ENCODE measurements at places on chromosomes 2 and 18.

DNA sequence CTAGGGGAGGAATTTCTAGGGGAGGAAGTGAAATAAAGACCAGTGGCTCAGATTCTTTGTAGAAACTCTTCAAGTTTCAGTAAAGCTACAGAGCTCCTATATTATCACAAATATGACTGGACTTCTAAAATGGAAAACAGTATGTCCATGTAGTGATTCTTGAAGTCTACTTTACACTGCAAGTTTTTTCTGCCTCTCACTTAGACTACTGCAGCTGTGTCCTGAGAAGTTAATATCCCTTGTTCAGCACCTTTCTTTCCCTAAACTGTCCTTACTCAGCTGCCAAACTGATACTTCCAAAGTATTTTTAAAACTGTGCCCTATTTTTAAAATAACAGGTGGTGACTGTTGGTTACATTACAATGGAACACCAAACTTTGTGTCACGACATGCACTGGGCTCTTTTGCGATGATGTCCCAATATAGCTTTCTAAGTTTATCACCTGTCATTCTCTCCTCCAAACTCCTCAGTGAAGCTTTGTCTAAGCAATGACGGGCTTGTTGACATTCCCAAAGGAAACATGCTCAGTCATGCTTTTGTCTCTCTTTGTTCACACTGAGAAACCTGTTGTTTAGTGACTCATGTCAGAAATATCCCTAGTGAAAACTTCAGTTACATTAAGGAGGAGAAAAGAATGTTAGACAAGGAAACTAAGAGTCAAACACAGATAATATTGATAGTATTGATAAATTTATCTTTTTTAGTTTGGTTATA, 341.1 kb downstream of the ARL6IP6 start:
- no peak for DNase-seq

DNA sequence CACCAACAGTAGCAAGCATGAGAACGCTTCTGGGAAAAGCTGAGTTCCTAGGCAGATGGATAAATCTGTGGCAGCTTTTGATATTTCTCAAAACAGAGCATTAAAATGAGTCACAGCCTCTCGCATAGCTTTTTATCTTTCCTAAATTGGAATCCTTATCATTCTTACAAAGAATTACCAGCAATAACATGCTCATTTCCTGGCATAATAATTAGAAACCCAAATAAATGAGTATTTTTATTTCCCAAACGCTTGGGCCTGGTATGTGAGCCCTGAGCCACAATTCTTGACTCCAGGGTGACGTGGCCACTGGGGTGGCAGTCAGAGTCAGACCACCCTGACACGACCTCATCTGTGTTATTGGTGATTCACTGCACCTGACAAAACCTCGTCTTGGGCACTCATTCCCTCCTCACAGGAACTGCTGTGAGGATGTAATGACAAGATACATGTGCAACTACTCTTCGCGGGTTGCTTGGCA, 210.7 kb downstream of the ARL4C start:
- DNase-seq, result no peak

DNA sequence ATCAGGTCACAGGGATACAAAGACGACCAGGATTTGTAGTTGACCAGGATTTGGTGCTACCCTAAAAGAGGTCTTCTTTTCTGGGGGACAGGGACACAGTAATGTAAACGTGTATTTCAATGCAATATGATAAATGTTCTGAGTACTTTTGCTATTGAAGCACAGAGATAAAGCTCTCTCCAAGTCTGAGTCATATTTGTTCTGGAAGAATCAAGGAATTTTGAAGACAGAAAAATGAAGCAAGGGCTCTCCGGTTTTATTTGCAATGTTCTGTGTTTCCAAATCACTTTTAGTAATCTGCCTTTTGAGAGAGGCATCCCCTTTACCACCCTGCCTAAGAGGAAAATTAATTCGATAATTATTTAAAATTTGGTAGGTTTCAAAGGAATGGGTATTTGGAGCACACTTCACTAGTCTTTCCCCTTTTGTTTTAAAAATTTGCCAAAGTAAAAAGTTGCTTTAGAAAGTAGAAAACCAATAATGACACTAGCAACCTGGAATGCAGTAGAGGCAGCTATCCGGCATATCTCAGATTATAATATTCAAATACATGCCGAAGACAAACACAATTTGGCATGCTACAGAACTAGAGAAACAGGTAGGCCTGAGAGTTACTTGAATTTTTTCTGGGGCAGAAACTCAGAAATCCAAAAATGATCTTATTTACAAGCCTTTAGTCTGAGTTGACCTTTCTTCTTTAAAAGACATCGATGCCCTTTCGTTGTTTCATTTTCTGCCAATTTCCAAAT, 82.7 kb downstream of the MREG start:
- DNase-seq, result no peak

DNA sequence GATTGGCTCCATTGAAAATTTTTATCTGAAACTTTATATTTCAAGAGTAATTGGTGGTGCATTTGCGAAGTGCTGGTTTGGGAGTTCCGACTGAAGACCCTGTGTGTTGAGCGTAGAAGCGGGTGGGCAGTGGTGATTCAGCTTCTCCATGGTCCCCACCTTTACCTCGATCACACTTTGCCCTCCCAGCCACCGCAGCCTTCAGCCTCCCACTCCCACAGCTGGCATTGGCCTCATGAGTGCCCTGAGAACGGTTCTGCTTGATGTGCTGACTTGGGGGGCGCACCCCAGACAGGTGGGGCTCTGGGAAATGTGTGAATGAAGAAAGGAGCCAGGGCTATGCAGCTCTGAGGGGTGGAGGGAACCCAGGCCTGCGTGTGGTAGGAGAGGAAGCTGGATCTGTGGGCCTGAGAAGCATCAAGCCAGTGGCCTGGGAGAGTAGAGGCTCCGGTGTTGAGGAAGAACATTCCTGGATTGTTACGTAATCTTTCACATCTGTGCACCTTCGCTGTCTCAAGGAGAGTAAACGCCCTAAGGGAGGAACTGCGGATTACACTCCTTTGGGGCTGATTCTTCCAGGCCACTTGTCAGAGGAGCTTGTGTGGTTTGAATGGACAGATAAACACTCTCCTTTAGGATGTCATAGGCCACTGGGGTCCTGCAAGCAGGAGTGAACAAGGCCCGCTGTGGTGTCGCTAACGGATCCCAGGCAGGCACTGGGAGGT, 83.8 kb downstream of the NPAS2 start:
- no peak for DNase-seq

- DNase-seq, result no peak
Measured at GRCh38 chr2:66762761-66763160, 327.8 kb downstream of the MEIS1 start.

- DNase-seq, result no peak
Measured at GRCh38 chr18:57475903-57476302, 40.7 kb downstream of the ONECUT2 start.

GRCh38 chr2:144014103-144014502, 505.8 kb downstream of the ZEB2 start:
- no peak for DNase-seq

GRCh38 chr2:35973132-35973736, 382.3 kb upstream of the CRIM1 start:
- DNase-seq, result no peak

GRCh38 chr2:61961231-61961901, 55.9 kb downstream of the COMMD1 start:
- no peak for DNase-seq

DNA sequence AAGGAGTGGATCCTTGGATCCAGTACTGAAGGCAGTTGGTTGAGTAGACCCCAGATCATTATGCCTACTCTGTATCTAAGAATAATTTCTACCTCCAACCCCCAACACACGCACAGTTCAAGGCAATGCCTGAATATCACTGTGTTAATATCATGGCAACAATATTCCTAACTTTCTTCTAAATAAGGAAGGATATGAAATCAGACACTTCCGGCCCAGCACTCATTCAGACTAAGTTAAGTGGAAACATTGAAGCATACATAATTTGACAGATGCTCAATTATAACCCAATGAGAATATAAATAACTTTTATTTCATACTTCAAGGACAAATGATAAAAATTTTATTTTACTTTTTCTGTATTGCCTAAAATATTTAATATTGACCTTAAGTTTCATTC, 153.6 kb upstream of the COL3A1 start:
- DNase-seq, result no peak

DNA sequence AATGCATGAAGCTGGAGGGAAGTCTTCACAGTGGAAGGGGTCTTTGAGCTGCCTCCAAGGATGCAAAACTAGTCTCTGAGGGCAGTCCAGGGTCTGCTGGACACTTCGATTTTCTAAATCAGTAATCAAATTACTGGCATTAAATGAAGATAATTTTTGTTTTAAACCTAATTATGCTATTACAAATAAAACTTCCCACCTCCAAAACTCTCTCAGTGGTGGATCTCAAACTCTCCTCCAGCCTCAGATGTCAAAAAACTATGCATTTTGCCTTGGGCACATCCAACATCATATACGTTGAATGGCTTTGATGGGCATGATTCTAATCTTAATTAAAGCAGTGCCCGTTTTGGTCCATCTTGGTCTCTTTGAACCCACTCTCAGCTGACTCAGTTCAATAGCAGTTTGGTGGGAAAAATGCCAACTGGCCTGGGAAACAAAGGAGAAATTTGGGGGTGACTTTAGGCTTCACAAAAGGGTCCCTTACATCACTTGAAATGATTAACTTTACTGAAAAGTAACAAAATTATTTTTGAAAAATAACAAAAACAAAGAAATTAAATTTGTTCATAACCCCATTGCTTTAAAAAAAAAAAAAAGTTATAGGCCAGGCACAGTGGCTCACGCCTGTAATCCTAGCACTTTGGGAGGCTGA, 5.9 kb upstream of the MYCN start:
- DNase-seq, result no peak

DNA sequence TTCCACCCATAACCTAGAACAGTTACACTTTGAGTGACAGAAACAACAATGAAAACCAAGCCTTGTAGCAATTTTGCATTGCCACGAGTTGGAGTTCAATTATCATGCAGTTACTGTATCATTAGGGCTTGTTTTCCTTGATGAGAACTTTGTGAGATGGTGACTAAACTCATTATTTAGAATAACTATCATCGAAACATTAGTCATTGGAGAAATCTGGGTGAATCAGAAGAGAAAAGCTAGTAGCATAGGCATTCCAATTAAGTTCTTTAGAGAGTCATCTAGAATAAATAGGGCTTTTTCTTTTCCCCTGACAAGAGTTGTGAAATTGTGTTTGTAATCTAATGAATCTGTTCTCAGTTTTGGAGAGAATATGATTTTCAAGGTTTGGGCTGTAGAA, 122.8 kb upstream of the DOCK10 start:
- DNase-seq, result no peak

- DNase-seq, result no peak
Measured at GRCh38 chr18:36284268-36284667, 13.2 kb upstream of the FHOD3 start.

GRCh38 chr18:8036551-8036950, 469.4 kb downstream of the PTPRM start:
- no peak for DNase-seq

GRCh38 chr2:64447317-64448040, 6.5 kb upstream of the LGALSL start:
- DNase-seq, result no peak

GRCh38 chr2:68246396-68246795, 5.9 kb downstream of the PPP3R1 start:
- DNase-seq, result no peak

DNA sequence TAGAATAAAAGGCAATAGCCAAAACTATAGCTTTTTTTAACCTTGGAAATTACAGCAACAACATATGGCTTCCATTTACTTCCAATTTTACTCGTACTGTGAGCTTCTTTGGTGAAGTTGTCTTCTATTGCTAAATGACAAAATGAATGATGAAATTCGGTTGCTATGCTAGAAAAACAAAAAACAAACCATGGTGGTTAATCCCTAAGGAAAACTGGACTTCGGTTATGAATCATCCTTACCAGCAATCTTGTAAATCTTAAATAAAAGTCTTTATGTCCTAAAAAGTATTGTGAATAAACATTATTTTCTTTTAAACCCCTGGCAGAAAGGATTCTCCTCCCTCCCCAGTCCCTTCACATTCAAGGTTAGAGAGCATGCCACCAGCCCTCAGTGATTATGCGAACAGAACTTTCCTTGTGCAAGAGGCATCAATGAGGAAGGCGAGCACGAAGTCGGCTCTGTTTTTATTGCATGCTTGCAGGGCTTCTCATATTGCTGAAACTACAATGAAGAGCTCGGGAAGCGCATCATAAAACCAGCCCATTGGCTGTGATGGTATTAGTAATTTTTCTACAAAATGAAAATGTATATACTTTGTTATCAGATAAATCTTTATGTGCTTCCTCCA, 62.9 kb downstream of the ZNF521 start:
- DNase-seq, result no peak

GRCh38 chr2:102294802-102295489, 16.4 kb upstream of the IL1RL1 start:
- DNase-seq, result no peak

- no peak for DNase-seq
Measured at GRCh38 chr2:183001948-183002347, 36.3 kb downstream of the NCKAP1 start.

DNA sequence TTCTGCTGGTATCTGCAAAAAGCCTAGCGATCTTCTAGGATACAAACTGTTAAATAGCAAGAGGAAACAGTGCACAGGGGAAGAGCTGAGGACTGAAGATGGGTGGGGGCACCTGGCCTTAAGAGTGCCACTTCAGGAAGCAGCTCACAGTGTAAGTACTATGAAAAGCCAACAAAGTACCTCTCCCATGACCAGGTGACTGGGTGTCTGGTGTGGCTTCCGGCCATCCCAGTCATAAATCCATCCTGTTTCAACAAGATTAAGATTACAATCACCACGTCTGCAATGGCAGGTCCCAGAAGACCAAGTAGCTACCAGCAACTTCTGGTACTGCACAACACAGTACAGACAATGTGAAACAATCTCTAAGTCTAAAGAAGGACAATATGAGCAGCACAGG, 15.9 kb downstream of the ERFE start:
- DNase-seq, result no peak

GRCh38 chr2:95043300-95044093, 18.0 kb downstream of the MAL start:
- no peak for DNase-seq

DNA sequence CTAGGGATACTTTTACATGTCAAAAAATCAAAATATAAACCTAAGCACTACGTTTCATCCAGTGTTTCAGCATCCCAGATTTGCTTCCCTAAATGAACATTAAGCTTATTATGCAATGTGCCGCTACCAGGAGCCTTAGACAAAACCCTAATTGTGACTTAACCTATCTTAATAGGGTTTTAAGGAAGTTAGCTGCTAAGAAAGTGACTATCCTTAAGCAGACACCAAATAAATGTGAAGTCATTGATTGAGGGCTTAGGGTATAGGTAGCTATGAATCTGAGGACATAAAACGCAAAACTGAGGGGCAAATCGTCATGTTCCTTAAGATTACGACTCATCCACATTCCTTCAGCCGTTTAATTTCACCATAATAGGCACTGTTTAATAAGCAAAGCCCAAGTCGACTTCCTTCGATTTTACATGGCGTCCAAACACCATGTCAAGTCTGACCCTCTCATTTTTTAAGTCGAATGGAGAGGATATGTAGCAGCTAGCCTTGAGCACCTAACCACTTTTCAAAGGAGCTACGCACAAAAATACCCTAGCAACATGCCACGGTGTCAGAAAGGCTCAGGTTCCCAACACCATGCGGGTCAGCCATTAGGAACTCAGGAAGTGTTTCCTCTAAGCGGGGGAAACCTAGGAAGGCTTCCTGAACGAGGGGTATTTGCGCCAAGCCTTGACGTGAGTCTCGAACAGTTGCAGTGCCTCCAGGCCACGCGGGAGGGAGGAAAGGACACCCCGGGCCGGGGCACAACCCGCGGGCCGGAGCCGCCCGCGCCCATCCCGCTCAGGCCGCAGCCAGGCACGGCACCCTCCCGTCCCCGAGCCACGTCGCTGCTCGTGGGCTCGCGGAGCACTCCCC, 1.0 kb downstream of the HDLBP start:
- no peak for DNase-seq

All from NK-92 treated with Interleukin-12 subunit alpha and Interleukin-12 subunit beta, amount 100 ng/mL, for 24 hours (cell line).